ENCODE measurements at places on chromosomes 4 and X.

DNA sequence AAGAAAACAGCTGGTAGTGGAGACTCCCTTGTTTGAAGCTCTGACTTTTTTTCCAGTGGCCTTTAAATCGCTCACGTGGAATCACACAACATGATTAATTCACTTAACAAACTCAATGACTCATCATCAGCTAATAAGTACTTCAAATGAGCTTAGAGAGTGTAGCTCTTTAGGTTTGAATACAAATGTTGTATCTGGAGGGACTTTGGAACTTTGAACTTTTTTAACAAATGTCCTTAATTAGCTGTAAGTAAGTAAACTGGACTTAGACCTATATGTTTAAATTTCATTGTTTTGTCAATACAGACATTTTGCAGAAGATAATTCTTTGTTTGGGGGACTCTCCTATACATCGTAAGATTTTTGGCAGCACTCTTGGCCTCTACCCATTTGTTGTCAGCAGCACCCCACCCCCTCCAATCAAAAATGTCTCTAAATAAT is 581.1 kb downstream of the SPRY1 start:
- DNase-seq, result no peak

- no peak for DNase-seq
Observed at GRCh38 chrX:91137883-91138282, 296.8 kb upstream of the PABPC5 start.

DNA sequence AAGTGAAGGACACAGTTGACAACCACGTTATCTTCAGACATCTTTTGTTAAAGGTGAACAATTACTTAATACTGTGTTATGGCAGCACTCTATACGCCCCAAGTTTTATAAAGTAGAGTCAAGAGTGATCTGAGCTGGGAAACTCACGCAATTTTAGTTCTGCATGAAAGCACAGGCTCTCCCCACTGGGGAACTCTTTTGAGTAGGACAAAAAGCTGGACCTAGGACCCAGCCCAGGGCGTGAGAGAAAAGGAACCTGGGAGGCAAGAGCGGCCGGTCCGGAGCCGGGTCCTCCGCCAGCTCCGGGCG is 152.6 kb upstream of the SLC4A4 start:
- DNase-seq, result no peak

GRCh38 chr4:151150821-151151580 is 51.6 kb downstream of the RPS3A start:
- no peak for DNase-seq

All from CD4-positive, alpha-beta T cell treated with Interleukin-12 subunit alpha and Interleukin-12 subunit beta, for 1 hour (primary cell).